ENCODE measurements at places on chromosomes 5 and 9.

DNA sequence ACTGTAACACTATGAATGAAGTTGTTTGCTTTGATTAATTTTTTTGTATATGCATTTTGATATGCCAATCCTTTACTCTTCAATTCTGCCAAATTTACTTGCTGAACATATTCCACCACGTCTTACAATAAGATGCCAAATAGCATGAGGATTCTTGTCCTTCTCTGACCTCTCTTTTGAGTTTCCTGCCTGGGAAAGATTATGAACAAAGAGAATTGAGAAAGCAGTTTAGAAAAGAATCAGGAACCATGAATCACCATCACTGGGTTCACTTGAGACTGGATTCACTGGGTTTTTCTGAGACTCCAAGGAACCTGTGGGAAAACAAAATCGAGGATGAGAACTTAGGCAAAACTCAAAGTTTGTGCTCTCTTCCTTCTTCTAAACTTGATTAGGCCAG lies 256.5 kb downstream of the CETN3 start:
- DNase-seq, result no peak

DNA sequence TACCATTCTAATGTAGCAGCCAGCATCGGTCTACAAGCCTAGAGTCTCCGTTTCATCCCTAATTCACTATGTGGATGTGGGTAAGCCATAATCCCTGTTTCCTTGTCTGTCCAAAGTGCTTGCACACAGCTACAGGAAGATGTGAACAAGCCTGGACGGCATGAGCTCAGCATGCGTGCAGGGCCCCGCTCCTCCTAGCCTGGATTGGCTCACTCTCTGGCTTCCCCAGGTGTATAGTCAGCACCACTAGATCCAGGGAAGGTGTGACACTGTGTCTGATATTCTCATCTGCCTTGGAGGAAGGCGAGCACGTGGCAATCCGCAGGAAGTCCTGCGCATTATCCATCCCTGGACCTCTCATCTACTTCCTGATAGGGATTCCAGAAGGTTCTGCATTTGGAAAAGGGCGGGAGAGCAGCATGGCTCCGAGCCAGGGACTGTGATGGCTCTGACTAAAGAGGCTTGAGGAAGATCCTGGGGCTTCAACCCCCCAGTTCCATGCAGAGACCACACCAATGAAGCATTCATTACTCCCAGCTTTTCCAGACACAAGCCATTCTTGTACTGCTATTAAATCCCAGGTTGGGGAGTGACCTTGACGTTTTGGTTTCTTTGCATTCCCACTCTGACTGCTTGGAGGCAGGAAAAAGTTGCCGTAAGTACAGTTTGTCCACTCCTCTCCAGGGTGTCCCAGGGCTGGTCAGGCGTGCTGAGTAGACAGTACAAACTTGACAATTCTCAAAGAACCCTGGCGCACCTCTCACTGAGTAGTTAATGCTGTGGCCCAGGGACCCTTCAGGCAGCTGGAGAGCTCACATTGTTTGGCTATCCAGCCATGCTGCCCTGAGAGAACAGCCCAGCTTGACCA lies 65.6 kb downstream of the PSD2 start:
- DNase-seq, result no peak

- no peak for DNase-seq
Observed at GRCh38 chr5:140219068-140219991, 44.3 kb downstream of the CYSTM1 start.

DNA sequence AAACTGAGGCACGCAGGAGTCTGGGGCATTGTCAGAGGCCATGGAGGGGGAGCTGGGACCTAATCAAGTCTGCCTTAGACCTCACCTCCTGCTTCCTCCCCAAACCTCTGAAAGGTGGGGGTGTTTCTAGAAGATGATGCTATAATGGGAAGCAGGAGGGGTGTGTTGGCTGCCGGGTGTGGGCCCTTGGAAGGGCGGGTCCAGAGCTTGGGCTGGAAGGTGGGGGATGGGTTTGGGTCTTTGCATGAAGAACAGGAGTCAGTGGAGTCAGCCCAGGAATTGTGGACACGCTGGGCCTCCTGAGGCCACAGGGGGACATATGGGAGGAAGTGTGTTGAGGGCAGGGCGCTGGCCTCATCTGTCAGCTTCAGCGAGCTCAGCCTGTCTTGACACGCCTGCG lies 101.0 kb upstream of the FCN2 start:
- no peak for DNase-seq

- no peak for DNase-seq
Observed at GRCh38 chr5:36029914-36030313, 36.8 kb downstream of the UGT3A2 start.

All from fibroblast of the conjunctiva (primary cell).